ENCODE measurements at places on chromosomes 3 and 15.

DNA sequence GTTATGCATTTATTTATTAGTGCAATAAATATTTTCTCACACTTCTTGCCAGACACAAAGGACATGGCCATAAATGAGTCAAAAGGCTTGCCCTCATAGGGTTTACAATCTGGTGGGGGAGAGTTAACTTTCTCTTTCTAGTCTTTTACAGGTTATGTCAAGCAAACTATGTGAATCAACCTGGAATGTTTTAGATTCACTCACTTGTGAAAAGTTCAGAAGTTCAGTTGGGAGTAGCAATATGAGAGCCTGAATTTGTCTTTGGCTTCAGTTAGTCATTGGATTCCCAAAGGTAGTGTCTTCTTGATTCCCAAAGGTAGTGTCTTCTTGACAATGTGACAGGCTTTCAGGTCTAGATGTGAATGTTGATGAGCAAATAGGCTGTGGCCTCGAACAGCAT lies 264.8 kb downstream of the SOX2 start:
- no peak for DNase-seq

GRCh38 chr3:112647122-112647521 lies 6.2 kb upstream of the CCDC80 start:
- no peak for DNase-seq

DNA sequence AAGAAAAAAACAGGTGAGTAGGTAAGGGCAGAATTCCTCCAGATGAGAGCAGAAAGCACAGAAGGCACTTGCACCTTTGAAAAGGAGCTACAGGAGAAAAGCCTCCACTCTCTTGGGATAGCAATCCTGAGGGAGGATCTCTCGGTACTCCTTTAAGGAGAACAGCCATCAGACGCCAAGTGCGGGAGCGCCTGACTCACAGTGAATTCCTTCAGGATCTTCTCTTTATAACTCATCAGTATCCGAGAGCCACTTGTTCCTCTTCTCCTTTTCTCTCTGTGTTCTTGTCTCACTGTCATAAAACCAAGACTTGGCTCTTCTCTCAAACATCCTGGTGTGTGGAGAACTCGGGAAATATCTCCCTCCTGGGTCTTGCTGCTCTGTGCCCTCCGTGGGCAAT lies 10.1 kb upstream of the GOLGA8J start:
- no peak for DNase-seq

DNA sequence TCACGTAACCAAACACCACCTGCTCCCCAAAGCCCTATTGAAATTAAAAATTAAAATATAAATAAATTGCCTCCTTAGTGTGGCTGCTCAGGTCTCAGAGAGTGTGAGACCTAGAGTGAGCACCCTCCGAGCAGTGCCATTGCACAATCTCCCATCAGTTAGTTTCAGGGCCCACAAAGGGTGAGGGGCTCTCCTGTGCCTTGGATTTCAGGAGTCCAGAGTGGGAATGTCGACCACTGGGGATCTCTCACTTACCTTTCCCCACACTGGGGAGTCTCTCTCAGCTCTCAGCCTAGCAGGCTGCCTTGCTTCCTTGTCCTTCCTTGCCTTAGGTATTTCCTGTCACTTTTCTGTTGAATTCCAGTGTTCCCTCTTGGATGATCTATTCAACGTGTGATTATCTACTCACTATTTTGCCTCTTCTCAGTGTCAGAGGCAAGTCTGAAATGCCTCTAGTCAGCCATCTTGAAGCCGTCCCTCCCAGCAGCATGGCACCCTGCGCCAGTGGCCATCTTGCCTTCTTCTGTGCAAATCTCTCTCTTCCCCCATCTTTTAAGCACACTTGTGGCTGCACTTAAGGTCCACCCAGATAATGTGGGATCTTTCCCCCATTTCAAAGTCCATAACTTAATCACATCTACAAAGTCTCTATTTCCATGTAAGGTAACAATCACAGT lies 119.3 kb downstream of the LRRK1 start:
- DNase-seq, result no peak

Data from CD4-positive, alpha-beta T cell treated with Interferon gamma for 1 hour (primary cell).